ENCODE measurements at places on chromosomes 4 and X.
A peak's percentile ranks its signal among the peaks of the same experiment; 100 is the strongest.

- DNase-seq, result peak; percentile 87
Measured at GRCh38 chr4:173370130-173370476, 651 bp upstream of the SAP30 start.

- no peak for DNase-seq
Measured at GRCh38 chrX:19792412-19792811, 95.0 kb downstream of the SH3KBP1 start.

DNA sequence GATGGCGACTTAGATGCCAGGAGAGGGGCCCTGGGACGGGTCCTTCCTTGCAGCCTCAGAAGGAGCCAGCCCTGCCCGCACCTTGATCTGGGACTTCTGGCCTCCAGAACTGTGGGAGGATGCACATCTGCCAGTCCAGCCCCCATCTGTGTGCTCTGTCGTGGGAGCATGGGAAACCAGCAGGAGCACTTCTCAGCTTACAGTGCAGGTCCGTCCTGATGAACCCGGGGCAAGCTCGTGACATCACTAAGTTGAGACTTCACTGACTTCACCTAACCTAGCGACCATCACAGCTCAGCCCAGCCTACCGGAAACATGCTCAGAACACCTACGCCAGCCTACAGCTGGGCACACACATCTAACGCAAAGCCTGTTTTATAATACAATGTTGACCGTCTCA, 38.1 kb downstream of the ABLIM2 start:
- no peak for DNase-seq

GRCh38 chrX:21738210-21738949, 19.5 kb downstream of the SMPX start:
- DNase-seq, result no peak

DNA sequence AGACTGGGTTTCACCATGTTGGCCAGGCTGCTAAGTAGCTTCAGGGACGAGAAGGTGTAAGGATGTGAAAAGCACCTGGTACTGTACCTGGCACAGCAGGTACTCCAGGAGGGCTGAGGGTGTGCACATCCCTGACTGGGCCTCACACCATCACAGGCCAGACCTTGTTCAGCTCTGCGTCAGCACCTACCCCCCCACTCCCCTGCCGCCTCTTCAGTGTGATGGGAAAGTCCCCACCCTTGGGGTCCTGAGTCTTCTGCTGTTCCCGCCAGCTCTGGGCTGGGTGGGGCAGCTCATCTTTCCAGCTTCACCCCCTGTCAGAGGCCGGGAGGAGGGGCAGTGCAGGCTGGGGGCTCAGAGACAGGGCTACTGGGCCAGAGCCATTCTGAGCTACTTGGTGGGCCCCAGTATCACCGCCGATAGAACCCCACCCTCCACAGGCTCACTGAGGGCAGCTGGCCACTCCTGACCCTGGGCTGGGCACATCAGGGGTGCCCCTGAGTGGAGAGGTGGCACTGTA, 6.7 kb upstream of the SH3BP2 start:
- DNase-seq, result peak; percentile 85

DNA sequence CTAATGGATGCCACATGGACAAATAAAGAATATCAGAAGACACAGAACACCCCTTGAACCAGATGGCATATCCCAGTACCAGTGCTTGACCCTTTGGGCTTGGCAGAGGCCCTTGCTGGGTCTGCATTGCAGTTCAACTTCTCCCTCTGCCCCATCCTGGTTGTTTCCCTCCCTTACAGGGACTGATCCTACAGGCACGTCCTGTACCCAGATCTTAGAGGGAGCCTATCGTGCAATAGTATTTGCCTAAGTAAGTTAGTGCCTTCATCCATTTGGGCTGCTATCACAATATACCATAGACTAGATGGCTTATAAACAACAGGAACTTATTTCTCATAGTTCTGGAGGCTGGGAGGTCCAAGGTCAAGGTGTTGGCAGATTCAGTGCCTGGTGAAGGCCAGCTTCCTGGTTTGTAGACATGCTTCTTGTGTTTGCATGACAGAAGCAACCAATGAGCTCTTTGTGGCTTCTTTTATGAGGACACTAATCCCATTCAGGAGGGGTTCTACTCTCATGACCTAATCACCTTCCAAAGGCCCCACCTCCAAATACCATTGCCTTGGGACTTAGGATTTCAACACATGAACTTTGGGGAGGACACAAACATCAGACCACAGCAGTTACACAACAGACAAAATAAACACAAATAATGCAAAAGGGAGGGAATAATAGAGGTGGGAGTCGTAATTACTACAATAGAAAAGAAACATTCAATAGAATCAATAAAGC, 146.5 kb upstream of the MSX1 start:
- no peak for DNase-seq

- DNase-seq, result no peak
Measured at GRCh38 chr4:153523164-153523796, 57.1 kb downstream of the TMEM131L start.

DNA sequence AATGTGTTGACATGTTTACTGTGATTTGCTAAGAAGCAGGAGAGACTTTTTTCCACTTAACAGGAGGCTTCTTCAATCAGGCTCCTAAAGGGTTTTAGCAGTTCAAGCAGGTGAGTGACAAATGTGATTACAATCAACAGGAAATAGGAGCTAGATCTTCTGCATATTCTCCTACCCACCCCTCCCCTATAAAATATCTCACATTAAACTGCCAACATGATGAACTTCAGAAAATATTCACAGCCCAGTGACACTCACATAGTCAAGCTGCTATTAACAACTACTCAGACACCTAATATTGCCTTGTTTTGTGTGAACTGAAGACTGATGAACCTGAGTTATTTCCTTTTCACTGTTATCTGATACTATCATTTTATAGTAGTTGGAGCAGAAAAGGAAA, 55.9 kb upstream of the ANTXR2 start:
- DNase-seq, result no peak

DNA sequence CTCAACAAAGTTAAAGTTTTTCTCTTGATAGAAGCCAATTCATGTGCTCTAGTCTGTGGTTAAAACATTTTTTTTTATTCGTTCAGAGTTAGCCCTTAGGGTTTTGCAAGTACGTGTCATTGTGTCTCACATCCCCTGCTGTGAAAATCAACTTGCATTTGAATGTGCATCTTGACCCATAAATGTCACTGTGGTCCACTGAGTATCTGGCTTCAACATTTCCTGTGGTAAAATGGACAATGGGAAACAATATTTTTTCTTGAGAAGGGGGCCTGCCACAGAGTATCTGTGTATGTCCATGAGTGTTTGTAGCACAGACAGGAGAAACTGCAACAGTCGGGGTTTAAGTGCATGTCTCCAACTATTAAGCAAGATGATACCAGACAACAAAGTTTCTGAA, 554.8 kb upstream of the TENM3 start:
- no peak for DNase-seq

DNA sequence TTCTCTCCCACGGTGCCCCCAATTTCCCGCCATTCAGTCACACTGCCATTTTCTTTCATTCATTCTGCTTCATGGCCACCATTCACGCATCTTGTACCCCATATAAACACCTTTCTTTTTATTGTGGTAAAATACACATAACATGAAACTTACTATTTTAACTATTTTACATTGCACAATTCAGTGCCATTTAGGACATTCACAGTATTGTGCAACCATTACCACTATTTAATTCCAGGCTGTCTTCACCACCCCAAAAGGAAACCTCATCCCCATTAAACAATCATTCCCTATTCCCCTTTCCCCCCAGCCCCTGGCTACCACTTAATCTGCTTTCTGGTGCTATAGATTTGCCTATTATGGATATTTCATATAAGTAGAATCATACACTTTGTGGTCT, 15.9 kb downstream of the SPACA5 start:
- no peak for DNase-seq

- DNase-seq, result no peak
Measured at GRCh38 chr4:175961604-175962003, 104.0 kb upstream of the WDR17 start.

- peak; percentile 60 for DNase-seq
Measured at GRCh38 chrX:74613370-74614092, 893 bp downstream of the RLIM start.

- no peak for DNase-seq
Measured at GRCh38 chr4:123952530-123953274, 556.1 kb downstream of the SPRY1 start.

- no peak for DNase-seq
Measured at GRCh38 chrX:124263743-124264142, 68.7 kb upstream of the TEX13D start.

DNA sequence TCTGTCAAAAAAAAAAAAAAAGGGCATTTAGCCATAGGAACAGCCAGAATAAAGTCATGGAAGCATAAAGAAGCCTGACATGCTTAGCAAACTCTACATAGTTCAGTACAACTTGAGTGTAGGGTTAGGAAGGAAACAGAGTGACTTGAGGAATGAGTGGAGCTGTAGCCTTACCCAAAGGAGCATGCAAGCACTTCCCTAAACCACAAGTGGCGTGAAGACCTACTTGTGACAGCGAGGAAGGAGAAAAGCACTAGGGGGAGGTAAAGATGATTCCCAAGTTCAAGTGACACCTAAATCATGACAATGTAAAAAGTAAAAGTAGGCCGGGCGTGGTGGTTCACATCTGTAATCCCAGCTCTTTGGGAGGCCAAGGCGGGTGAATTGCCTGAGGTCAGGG, 21.8 kb upstream of the IQSEC2 start:
- no peak for DNase-seq

DNA sequence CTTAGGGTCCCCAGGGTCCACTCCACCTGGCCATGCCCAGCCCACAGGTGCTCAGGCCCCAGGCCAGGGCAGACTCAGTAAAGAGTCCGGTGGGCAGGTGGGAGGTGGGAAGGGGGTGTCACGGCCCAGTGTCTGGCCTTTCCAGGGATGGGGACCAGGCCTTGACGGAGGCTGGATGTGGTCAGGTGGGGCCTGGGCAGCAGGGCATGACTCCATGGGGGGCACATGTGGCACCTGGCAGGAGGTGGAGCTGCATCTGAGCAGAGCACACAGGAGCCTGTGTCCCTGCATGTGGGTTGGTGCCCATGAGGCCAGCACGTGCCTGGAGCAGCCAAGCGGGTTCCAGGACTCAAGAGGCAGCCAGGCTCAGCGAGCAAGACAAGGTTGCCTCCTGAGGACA, 132.9 kb downstream of the FAM53A start:
- DNase-seq, result no peak

- DNase-seq, result no peak
Measured at GRCh38 chr4:69713593-69713992, 46.8 kb downstream of the SULT1B1 start.

- no peak for DNase-seq
Measured at GRCh38 chr4:100797791-100798190, 280.0 kb upstream of the EMCN start.

DNA sequence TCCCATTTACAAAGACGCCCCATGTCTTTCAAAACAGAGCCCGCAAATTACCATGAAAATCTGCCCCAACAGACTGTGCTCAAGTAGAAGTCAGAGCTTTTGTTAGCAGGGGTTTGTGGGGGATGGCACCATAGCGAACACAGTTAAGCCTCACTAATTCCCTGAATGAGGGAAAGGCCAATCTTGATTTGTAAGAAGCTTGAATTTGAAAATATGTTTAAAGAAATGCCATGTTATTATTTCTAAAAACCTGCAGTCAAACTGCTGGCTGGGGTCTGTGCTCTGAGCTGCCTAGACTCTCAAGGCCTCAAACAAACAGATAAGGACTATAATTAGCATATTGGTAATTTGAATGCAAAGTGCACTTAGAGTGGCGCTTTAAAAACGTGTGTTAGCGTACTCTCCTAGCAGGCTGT, 9.4 kb upstream of the PAK3 start:
- no peak for DNase-seq

DNA sequence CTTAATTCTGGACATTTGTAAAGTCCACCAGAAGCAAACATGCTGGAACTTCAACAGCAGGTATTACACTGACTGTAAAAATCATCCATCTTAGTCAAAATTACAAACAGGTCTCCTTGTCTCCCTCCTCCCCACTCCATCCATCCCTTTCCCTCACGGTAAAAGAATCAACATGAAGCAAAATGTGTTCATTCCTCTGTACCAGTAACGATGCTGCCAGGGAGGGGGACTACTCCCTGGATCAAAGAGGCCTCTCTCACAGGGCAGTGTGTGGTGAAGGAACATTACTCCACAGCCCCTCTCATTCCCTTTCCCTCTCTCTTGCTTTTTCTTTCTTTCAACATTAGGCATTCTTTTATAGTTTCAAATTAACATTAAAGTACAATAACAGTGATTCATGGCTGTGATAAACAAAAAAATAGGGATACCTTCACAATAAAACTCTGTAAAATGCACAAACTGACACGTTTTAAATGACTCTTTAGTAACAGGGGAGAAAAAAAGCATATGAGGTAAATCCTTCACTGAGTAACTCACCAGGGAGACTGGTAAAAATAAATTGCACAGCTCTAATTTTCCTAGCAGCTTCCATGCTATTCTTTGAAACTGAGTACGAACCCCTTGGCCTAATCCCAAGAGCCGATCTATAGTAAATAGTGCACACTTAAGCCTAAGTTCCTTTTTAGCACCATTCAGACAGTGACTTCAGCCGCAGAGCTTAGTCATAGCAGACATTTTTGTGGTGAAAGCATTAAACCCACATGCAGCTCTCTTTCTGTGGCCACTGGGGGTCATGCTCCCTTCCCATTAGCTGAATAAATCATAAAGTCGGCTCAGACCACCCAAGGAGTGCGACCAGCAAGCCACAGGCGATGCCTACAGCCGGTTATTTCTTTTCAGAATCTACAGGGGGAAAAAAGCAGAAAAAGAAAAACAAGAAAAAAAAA, 215.6 kb upstream of the GYPA start:
- DNase-seq, result no peak

DNA sequence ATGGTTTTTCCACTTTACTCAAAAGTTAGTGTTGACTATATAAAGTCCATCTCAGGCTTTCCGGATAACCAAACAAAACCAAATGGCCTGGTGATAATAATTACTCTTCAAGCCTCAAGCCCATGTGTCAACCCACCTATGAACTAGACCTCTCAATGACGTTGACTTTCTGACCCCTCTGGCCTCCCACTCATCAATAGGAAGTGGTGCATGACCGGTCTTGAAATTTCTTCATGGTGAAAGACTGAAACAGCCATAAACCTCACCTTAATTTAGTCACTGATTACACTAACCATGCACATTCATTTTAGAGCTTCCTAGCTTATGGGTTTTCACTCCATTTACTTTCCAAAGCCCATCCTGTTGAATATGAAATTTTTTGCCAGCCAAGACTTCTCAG, 276.0 kb downstream of the KLHL13 start:
- DNase-seq, result no peak

GRCh38 chrX:123731987-123732669, 724 bp downstream of the THOC2 start:
- peak; percentile 58 for DNase-seq
